ENCODE measurements at places on chromosomes 6 and 20. TPM values are rescaled to one million over a fixed set of nuclear protein-coding genes. Genes with fewer than 3 reads are reported as not detected.

- H3K27ac ChIP-seq, result no peak overlapping the region
- H3K36me3 ChIP-seq, result no peaks in the 10 kb centered on the region
- no peaks in the 10 kb centered on the region for H3K27me3 ChIP-seq
- no peak for DNase-seq
- H3K4me3 ChIP-seq, result no peak overlapping the region
These were observed 64.8 kb downstream of the KIAA0319 start for GRCh38 chr6:24581084-24581669.

GRCh38 chr6:83192456-83192855, 609 bp downstream of the PGM3 start:
- peak overlapping the region; percentile 77 for H3K4me3 ChIP-seq
- no peak for DNase-seq
- no peaks in the 10 kb centered on the region for H3K36me3 ChIP-seq
- H3K27me3 ChIP-seq, result no peaks in the 10 kb centered on the region
- peaks cover 3% of the 10 kb centered on the region for H3K4me1 ChIP-seq

DNA sequence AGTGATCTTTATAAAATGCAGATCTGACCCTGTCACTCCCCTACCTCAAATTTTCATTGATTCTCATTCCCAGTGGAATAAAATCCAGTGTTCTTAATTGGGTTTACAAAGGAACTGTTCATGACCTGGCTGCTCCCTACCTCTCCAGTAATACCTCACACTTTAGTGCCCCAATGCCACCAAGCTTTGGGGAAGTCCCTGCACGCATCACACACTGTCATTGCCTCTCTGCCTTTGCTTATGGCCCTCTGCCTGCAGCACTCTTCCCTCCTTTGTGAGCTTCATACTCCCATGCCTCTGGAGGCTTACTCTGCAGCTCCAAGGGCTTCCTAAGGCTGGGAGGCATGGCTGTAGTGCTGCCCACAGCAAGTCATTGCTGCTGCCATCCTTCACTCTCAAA, 57.4 kb downstream of the TMC2 start:
- no peaks in the 10 kb centered on the region for H3K4me1 ChIP-seq
- no peak overlapping the region for H3K27ac ChIP-seq
- peaks cover 4% of the 10 kb centered on the region for H3K27me3 ChIP-seq
- H3K4me3 ChIP-seq, result no peak overlapping the region
- no peaks in the 10 kb centered on the region for H3K36me3 ChIP-seq

DNA sequence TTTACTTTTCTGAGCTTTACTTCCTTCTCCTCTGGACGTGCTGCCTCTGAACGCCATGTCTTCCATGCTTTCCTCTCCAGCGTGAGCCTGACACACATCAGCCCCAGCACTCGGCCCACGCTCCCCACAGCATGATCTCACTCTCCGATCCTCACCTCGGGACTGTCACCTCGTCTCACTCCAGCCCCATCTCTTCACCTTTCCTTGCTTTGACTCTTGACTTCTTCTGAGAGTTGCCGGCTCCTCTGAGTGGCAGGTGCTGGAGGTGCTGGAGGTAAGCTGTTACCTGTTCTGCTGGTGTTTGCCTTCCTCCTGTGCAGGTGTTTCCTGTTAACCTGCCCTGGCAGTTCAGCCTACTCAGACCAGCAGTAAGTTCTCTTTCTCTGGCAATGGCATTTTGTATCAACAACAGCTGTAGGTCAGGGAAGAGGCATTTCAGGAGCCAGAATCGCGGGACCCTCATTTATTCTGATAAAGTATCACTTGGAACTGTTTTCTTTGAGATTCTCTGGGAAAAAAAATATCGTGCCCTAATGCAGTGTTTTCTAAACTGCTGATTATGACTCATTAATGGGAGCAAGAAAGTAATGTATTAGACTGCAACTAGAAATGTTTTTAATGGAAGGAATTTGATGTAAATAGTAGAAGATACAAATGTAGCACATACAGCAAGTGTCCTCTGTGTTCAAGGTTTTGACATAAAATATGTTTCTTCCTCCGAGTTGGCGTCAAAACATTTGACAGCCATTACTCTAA, 106.5 kb downstream of the ARID1B start:
- H3K4me1 ChIP-seq, result no peaks in the 10 kb centered on the region
- no peaks in the 10 kb centered on the region for H3K36me3 ChIP-seq
- no peak for DNase-seq
- no peaks in the 10 kb centered on the region for H3K27me3 ChIP-seq
- H3K27ac ChIP-seq, result no peak overlapping the region

- peak overlapping the region; percentile 99 for H3K4me3 ChIP-seq
- peaks cover 28% of the 10 kb centered on the region for H3K4me1 ChIP-seq
- H3K27me3 ChIP-seq, result no peaks in the 10 kb centered on the region
- peak overlapping the region; percentile 24 for H3K27ac ChIP-seq
- no peak for DNase-seq
These were observed 1.2 kb downstream of the MTCH1 start for GRCh38 chr6:36984581-36985416.

GRCh38 chr6:55836945-55837344, 38.4 kb downstream of the BMP5 start:
- H3K4me3 ChIP-seq, result no peak overlapping the region
- no peaks in the 10 kb centered on the region for H3K36me3 ChIP-seq
- H3K4me1 ChIP-seq, result peaks cover 5% of the 10 kb centered on the region
- H3K27me3 ChIP-seq, result no peaks in the 10 kb centered on the region
- no peak overlapping the region for H3K27ac ChIP-seq

DNA sequence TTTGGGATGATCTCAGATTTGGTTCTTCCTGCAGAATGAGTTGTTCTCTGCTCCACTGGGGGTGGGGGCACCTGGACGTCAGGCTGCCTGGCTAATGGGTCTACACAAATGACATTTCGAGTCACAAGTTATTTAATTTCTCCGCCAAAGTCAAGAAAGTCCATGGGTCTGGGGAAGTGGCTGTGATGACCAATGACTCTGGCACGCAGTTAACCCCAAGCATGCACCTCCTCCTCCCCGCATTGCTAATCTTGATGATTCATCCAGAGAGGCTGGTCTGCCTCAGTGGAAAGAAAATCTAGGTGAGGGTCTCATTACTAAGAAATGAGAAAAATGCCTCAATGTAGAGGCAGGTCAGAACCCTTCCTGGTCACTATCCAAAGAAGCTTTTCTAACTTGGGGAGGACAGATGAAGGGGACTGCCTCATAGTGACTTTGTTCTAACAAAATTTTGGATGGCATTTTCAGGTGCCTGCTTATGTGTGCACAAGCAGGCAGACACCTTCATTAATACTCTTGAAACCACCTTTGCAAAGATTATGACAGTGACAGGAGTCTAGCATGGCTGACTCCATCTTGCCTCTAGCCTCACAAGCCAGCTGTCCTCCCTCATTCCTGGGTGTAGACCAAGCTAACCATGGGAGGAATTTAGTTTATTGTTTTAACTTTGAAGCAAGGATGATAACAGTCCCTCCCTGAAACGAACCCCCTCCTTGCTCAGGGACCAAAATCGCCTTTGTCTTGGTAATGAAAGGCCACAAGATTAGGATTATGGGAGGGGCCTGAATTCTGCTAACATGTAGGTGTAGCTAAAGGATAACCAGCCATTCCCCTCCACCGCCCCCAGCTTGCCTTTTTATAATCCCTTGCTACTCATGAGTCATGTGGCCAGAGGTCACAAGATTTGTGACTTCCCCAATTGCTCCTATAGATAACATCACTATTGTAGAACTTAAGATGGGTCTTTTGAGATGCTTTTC, 98.6 kb upstream of the MRPS10 start:
- no peaks in the 10 kb centered on the region for H3K27me3 ChIP-seq
- H3K36me3 ChIP-seq, result no peaks in the 10 kb centered on the region
- no peak overlapping the region for H3K4me3 ChIP-seq

- no peak overlapping the region for H3K4me3 ChIP-seq
- H3K27ac ChIP-seq, result no peak overlapping the region
- no peak for DNase-seq
These were observed 43.9 kb upstream of the EEF1A1 start for GRCh38 chr6:73564578-73565345.

The HLA-DQB2 gene
- not detected for total RNA-seq

GRCh38 chr6:151175662-151176445, 63.9 kb upstream of the AKAP12 start:
- H3K4me1 ChIP-seq, result no peaks in the 10 kb centered on the region
- no peak for DNase-seq
- H3K4me3 ChIP-seq, result no peak overlapping the region
- no peaks in the 10 kb centered on the region for H3K36me3 ChIP-seq

DNA sequence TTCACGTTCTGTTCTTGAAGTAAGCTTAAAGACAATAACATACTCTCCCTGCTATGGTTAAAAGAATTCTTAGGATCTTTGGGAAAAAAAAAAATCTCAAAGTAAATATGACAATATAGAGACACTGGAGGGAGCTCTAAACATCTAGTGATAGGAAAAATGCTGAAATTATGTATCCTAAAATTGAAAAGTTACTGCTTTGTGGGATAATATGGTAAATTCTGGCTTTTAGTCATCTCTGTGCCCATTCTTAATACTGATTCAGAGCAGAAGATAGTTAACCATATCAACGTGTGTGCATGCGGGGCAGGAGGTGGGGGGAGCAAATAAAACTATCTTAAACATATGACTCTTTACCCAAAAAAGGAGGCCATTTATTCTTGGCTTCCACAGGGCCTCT, 165.4 kb downstream of the GMPR start:
- no peak for DNase-seq
- H3K27me3 ChIP-seq, result no peaks in the 10 kb centered on the region
- H3K4me1 ChIP-seq, result no peaks in the 10 kb centered on the region
- H3K36me3 ChIP-seq, result no peaks in the 10 kb centered on the region
- H3K4me3 ChIP-seq, result no peak overlapping the region

The SYS1 gene
- total RNA-seq, result 35.1 TPM

The SIRPB2 gene
- total RNA-seq, result 4.5 TPM

The SNAP91 gene
- total RNA-seq, result not detected

GRCh38 chr6:144415014-144415413, 129.9 kb downstream of the UTRN start:
- peak overlapping the region; percentile 9 for H3K4me3 ChIP-seq
- no peaks in the 10 kb centered on the region for H3K36me3 ChIP-seq
- no peaks in the 10 kb centered on the region for H3K27me3 ChIP-seq
- peaks cover 45% of the 10 kb centered on the region for H3K4me1 ChIP-seq

DNA sequence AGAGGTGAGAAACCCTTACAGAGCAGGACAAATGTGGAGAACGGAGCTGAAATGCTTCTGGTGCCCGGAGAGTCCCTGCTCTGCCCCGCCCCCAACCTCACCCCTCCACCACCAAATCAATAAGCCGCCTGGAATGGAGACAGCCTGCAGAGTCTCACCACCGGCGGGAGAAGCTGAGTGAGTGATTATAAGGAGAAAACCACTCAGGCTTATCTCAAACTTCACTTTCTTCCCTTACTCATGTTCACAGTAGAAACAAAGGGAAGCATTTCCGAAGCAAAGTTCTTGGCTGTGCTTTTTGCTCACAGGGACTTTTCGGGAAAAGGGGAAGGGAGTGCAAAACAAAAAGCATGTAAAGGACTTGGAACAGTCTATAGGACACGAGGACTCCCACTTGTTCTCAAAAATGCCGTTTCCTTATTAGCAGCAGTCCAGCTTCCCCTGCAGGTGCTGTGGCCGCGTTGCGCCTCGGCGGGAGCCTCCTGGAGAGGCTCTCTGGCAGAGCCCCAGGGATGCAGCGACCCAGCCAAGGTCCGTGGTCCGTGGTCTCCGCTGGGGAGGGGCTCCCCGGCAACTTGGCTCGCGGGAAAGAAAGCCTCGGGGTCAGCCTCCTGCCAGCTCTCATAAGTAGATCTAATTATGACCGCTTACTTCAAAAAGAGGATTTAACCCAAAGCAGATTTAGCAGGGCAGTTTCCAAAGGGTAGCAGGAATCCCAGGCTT, 64.8 kb upstream of the TMEM30A start:
- no peak overlapping the region for H3K27ac ChIP-seq
- H3K4me3 ChIP-seq, result no peak overlapping the region
- no peaks in the 10 kb centered on the region for H3K36me3 ChIP-seq

GRCh38 chr6:6545616-6546317, 42.8 kb upstream of the LY86 start:
- H3K27ac ChIP-seq, result no peak overlapping the region
- peaks cover 17% of the 10 kb centered on the region for H3K27me3 ChIP-seq
- no peak for DNase-seq
- no peaks in the 10 kb centered on the region for H3K4me1 ChIP-seq
- no peak overlapping the region for H3K4me3 ChIP-seq

DNA sequence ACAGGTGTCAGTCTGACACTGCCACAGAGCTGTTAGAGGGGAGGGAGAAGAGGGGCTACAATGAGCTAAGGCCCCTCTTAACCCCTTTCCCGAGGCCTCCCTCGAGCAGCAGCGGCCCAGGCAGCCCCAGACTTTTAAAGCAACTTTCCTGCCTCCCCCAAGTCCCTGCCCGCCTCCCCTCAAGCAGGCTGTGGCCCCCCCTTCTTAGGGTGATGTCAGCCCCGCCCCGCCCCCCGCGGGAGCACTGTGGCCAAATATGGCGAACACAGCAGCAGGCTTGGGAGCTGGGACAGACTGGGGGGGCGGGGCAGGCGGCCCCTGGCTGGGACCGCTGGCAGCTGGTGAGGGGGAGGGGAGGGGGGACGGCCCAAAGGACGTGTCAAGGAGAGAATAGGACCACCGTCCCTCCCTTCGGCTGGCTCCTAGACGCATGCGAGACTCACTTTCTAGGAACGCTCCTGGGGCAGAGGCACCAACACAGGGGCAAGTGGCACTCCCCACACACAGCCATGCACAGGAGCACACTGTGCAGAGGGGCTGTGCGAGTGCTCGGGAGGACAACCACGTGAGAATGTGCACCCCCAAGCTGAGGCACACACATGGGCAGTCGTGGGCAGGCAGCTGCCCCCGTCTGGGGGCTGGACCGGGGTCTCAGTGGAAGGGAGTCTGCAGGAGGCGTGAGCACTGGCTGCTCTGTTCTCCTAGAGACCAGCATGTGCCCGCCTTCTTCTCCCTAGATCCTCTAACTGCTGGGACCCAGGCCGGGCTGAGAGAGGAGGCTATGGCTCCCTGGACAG, 6.7 kb downstream of the TEAD3 start:
- H3K4me1 ChIP-seq, result peaks cover 67% of the 10 kb centered on the region
- H3K4me3 ChIP-seq, result no peak overlapping the region
- no peak for DNase-seq
- no peaks in the 10 kb centered on the region for H3K27me3 ChIP-seq
- no peak overlapping the region for H3K27ac ChIP-seq

GRCh38 chr6:14770572-14770971, 475.3 kb upstream of the JARID2 start:
- H3K27me3 ChIP-seq, result no peaks in the 10 kb centered on the region
- H3K4me1 ChIP-seq, result 0 out of 2 replicates have a peak, but pooled peaks cover 2% of the 10 kb centered on the region
- H3K36me3 ChIP-seq, result no peaks in the 10 kb centered on the region
- no peak for DNase-seq
- H3K4me3 ChIP-seq, result no peak overlapping the region

Measured in PC-9 (cell line).